NCI-H1436 treated with DMSO at 0.1 percent for 48 hours (cell line): ENCODE measurements at places on chromosomes 11 and 22.
A peak's percentile ranks its signal among the peaks of the same experiment; 100 is the strongest.

- DNase-seq, result no peak
These were observed 35.5 kb downstream of the ACO2 start for GRCh38 chr22:41504397-41504796.

DNA sequence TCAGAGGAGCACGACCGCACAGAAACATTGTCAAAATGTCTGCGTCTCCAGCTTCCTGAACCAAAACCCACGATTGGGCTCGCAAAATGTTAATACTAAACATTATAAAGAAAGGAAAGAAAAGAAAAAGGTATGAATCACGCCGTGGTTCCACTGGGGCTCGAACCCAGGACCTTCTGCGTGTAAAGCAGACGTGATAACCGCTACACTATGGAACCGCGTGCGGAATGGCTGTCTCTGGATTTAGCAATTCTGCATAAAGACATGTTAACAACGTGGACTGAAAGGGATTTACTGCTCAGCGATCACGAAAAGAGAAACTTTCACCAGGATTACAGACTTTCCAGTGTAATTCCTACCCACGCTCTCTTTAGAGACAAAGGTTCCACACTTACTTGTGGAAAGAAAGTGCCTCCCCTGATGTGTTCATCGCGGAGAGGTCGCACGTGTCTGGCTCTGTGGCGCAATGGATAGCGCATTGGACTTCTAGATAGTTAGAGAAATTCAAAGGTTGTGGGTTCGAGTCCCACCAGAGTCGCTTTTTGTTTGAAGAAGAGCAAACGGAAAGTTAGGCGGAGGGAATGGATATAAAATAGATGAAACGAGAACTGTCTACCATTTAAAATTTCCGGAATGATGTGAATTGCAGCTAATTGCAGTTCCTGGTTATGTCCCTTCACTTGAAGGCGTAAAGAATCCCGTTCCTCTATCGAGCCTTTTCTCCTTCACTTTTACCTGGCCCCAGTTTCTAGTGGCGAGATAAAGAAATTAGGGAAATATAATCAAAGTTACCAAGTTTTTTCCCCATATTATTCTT is 39.7 kb downstream of the OR4D9 start:
- DNase-seq, result peak; percentile 41

DNA sequence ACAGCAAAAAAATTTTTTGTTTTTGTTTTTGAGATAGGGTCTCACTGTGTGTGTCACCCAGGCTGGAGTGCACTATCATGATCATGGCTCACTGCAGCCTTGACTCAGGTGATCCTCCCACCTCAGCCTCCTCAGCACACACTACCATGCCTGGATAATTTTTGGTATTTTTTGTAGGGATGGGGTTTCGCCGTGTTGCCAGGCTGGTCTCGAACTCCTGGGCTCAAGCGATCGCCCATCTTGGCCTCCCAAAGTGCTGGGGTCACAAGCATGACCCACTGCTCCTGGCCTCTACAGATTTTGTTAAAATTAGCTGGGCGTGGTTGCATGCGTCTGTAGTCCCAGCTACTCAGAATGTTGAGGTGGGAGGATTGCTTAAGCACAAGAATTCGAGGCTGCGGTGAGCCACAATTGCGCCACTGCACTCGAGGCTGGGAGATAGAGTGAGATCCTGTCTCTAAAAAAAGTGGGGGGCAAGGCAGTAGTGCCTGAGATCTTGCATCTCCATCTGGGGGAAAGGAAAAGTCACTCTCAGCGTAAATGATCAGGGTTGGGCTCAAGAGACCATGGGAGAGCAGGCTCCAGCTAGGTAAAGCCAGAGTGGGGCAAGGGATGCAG is 10.6 kb upstream of the DGKZ start:
- no peak for DNase-seq

GRCh38 chr11:56103210-56103737 is at the start of gene OR8H2:
Gene OR8H2 (plus strand): TSS chr11:56103687. CDS start chr11:56105043, 1,356 bp downstream.
- DNase-seq, result no peak

DNA sequence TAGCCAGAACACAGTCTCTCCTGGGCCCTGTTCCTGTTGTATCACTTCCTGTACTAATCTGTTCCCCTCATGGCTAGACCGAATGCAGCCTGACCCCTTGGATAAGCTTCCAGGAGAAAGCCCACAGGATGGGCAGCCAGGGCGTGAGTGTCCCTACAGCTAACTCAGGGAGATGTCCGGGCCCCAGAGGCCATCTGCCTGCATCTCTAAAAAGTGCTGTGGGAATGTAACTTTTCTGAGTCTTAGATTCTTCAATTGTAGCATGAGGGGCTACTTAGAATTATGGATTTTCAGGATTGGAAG is 7.7 kb upstream of the MALAT1 start:
- no peak for DNase-seq

DNA sequence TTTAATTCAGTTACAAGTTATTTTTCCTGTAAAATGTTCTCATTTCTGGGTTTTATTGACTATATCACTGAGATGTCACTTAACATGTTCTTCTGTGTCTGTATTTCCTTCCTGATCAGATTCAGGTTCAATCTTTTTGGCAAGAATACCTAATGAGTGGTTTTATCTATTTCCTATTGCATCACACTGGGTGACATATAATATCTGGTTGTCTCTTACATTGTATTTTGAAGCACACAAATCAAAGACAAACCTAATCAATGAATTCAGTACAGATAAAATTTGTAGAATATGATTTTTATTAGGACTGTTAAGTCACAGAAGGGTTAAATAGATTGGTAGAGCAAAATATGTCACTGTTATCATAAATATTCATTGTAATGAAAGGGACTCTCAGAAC is 60.4 kb downstream of the BCL2L13 start:
- DNase-seq, result no peak

DNA sequence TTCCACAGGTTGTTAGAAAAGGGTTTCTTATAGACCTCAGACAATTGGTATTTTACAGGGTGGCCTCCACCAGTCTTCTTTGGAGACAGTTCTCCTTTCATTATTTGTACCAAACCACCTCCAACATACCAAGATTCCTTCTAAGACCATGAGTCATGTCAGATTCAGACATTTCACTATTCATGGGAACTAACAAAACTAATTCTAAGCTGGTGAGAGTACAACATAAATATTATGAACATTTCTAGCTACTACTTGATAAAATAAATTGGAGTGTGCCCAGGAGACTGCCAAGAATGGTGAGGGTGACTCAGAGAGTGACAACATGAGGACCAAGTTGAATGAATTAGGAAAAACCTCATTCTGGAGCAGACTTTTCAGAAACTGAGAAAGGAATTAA is 494.6 kb upstream of the LRRC4C start:
- DNase-seq, result no peak
